ENCODE measurements at places on chromosomes 12 and 14.

DNA sequence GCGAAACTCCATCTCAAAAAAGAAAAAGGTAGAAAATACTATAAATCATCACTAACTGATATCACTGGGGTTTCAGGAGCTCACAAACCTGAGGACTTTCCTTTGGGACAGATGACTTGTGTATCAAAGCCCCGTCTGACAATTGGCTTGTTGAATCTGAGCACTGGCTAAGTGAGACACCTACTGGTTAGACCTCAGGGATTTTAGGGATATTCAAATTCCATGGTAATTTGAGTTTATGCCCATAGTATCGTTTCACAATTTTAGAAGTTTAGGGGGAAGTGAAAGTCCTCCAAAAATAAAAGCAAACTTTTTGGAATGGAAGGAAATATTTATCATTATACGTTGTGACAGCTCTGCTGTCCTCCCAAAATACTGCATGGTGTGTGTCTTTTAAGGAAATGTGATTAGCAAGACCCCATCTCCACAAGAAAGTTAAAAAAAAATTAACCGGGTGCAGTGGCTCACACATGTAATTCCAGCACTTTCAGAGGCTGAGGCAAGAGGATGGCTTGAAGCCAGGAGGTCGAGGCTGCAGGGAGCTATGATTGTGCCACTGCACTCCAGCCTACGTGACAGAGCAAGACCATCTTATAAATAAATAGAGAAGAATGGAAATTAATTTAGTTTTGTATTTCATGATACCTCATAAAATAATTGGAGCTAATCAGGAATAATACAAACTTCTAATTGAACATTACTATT is 49.2 kb downstream of the FBXL14 start:
- DNase-seq, result no peak

DNA sequence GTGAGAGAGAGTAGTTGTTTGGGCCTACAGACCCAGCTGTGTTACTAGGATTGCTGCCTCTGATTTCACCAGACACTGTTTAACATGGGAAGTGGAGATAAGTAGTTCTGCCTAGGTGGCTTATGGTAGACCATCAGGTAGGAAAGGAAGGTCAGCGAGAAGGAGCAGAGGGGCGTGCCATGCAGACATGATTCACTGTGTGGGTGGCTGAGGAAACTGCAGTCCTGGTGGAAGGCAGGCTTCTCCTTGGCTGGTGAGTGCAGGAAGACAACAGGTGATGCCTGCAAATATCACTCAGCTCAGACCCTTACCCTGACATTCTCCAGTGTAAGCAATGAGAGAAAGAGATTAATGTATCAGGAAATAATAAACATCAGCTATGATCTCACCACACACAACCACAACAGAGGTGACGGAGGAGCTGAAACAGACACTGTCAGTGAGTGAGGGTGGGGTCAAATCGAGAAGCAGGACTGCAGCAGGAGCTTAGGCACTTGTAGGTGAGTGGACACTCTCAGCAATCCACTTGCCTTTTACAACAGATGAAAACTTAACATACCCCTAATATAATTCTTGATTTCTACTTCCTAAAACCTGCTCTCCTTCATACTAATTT is 2.1 kb upstream of the PRR4 start:
- no peak for DNase-seq

- DNase-seq, result peak; percentile 71
Measured at GRCh38 chr14:51860164-51860824, at the start of gene GNG2. TSS of gene GNG2 (plus strand) at chr14:51860612. CDS start at chr14:51950679, 90,067 bp downstream.

- DNase-seq, result no peak
Measured at GRCh38 chr12:92259696-92260251, 114.1 kb upstream of the BTG1 start.

DNA sequence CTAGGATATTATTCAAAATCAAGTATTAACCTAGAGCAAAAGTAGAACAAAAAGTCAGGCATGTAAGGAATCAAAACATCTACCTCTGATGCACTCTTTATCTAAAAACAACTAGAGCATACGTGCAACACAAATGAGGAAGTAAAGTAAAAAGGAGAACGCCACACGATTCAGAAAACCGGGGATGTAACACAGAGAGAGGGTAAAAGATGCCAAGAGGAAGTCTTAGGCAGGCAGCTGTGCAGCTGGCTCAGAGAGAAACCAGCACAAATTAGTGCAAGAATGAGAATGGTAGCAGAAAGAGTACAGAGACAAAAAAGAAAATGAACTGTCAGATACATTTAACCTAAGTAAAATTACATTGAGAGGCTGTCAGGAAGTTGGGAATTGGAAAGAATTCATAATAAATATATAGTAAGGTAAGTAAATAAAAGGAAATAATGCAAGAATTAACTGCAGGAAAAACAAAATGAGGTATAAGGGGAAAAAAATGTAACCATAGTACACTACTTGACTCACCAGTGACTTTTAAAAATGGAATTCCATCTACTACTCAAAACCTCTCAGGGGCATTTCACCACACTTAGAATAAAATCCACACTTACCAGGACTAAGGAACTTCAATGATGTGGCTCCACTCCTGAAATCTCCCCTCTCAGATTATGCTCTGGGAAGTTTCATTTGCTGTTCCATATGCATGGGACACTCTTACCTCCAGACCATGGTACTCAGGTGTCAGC is 17.1 kb downstream of the BCAT1 start:
- DNase-seq, result no peak

- DNase-seq, result no peak
Measured at GRCh38 chr12:109770104-109770860, 56.7 kb downstream of the FAM222A start.

GRCh38 chr12:93743999-93744689 is 67.0 kb downstream of the CRADD start:
- DNase-seq, result no peak

DNA sequence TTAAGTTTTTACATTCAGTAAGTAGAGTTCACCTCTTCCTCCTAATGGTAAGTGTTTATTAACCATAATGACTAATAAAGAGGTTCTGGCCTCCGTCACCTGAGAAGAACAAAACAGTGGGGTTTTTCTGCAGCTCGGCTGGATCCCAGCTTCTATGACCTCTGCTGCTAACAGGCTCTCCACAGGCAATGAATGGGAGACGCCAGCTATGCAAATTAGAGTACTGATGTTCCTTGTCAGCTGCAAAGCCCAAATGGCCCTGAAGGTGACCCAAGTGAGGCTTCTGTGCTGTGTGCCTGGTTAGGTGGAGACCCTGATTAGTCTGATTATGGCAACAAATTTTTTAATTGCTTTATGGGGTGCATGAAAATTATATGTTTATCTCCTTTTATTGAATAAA is 218.1 kb downstream of the APAF1 start:
- no peak for DNase-seq

DNA sequence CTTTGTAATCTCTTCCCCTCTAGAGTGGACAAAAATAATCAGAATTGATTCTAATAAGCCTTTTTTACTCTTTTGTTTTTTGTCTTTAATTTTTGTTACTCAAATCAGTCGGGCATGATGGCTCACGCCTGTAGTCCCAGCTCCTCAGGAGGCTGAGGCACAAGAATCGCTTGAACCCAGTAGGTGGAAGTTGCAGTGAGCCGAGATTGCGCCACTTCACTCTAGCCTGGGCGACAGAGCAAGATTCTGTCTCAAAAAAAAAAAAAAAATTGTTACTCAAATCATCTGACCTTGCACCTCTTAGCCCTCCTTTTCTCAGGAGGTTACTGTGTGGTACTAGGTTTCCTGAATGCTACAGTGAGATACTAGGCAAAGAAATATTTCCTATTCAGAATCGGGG is 280.6 kb downstream of the PDZRN4 start:
- no peak for DNase-seq

DNA sequence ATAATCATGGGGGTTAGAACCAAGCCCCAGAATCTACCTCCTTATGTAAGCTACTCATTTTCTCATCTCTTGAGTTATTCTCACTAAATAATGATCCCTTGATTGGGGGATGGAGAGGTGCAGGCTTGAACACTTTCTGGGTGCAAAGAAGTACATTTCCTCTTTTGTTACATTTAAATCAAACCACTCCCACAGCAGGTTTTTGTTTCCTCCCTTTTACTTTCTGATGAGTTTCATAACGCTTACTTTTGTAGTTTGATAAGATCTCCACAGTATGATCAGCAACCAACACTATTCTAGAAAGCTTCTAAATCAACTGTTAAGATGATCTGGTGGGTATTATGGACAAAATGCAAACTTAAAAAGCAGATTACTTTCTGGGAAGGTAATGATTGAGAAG is 20.5 kb downstream of the VCPKMT start:
- DNase-seq, result no peak

DNA sequence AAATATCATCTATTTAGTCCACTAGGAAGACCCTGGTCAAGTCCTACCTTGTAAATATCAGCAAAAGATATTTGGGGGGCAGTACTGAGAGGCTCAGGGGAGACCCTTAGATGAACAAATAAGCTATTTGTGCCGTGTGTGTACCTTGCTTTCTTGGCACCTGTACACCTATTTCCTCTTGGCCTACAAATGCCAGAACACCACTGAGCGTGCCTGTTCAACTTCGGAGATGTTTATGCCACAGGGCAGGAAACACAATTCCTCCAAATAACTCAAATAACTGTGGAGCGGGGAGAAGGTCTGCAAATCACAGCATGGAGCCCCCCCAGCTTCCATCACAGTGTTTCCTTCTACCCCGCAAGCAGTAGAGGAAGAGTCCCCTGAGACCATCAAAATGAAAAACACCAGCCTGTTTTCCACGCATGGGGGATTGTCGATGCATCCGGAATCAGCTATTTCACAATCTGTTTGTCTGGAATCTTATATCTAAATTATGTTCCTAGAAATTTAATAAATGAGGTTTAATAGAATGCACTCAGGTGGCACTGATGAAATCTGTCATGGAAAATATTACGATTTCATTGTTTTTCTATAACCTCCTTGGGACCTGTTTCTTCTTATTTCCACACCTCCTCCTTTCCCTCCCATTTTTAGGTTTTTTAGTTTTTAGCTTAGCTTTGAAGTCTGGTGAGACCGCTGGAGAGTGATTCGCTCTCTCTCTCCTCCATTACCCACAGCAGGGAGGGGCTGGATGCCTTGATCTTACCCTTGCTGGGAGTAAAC is 254.0 kb upstream of the SRRM4 start:
- no peak for DNase-seq

GRCh38 chr12:69515394-69515930 is 45.3 kb downstream of the FRS2 start:
- DNase-seq, result no peak

- no peak for DNase-seq
Measured at GRCh38 chr14:31280132-31280870, 72.7 kb upstream of the HECTD1 start.

- DNase-seq, result no peak
Measured at GRCh38 chr14:104239185-104239775, 100.9 kb downstream of the KIF26A start.

GRCh38 chr12:109112720-109113465 is 3.5 kb upstream of the ACACB start:
- no peak for DNase-seq

DNA sequence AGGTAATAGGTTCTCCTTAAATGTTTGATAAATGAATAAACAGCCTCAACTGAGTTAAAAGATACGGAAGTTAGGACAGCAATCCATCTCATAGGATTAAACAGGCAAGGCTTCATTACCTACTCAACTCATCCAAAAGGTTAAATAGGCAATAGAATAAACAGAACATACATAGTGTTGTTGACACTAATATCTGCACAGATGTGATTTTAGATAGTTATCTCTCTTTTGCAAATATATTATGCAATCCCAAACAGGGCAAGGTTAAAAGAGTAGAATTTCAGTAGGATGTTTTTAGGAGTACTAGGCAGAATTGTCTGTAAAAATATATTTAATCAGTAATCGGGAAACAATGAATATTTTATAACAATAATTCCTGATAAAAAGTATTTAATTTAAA is 276.3 kb downstream of the CPNE8 start:
- DNase-seq, result no peak

- DNase-seq, result no peak
Measured at GRCh38 chr12:58357511-58357910, 416.1 kb downstream of the ATP23 start.

GRCh38 chr14:66085224-66085623 is 400.9 kb upstream of the CCDC196 start:
- DNase-seq, result no peak

- peak; percentile 82 for DNase-seq
Measured at GRCh38 chr12:124940393-124941169, 26.1 kb upstream of the UBC start.

- peak; percentile 71 for DNase-seq
Measured at GRCh38 chr12:5022465-5023061, 21.1 kb upstream of the KCNA5 start.

- no peak for DNase-seq
Measured at GRCh38 chr14:25904446-25904845, 693.4 kb downstream of the NOVA1 start.

DNA sequence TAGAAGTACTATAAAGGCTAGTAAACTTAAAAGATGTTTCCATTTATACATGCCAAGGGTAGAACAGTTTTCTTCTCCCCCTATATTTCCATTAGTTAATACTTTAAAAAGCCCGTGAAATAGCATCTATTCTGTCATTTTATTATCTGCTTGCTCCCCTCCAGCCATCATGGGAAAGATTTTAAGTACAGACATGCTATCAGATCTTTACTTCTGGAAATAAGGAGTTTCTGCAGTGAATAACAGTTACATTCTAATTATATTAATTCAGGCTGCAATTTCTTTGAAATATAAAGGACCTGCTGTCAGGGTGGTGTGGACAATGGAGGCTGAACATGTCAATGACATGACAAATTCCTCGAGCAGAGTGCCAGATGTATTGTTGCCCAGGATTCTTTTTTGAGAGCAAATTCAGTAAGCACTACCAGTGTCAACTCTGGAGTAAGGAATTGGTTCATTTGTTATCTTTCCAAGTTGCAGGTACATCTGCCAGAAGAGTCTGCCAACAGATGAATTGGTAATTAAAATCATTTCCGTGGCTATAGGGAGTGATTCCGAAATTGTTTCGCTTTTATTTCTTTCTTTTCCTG is 151.3 kb downstream of the BTG1 start:
- DNase-seq, result no peak

DNA sequence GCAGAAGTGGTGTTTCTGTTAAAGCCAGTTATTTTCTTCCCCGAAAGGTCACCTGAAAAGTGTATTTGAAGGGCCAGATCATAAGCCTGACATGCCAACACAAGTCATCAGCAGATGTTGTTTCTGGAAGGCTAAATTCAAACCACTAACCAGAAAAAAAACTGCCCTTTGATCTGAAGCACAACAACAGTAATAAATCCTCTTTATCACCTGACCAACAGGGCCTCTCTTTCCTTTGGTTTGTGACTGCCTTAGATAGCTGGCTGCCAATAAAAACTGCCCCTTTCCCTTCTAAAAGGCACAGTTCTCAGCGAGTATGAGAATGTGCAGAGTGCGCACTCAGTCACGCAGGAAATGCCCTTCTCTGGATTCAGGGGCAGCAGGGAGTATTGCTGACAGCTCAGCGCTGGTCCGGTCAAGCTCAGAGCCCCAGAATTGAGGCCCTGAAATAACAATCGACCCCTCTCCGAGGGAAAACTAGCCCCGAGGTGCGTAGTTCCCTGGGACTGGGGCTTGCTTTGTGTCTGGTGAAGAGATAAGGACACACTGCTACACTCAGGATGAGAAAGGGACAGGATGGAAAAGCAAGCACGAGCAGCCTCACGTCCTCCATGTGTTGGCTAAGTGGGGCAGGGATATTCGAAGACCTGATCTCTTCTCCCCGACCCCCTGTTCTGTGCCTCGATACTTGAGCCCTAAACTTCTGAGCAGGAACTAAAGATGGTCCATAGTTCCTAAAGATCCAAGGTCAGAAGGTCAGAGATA is 184.2 kb upstream of the GZMB start:
- DNase-seq, result no peak

All from AG08396 (cell line).